ENCODE measurements at places on chromosomes 2 and 18.

DNA sequence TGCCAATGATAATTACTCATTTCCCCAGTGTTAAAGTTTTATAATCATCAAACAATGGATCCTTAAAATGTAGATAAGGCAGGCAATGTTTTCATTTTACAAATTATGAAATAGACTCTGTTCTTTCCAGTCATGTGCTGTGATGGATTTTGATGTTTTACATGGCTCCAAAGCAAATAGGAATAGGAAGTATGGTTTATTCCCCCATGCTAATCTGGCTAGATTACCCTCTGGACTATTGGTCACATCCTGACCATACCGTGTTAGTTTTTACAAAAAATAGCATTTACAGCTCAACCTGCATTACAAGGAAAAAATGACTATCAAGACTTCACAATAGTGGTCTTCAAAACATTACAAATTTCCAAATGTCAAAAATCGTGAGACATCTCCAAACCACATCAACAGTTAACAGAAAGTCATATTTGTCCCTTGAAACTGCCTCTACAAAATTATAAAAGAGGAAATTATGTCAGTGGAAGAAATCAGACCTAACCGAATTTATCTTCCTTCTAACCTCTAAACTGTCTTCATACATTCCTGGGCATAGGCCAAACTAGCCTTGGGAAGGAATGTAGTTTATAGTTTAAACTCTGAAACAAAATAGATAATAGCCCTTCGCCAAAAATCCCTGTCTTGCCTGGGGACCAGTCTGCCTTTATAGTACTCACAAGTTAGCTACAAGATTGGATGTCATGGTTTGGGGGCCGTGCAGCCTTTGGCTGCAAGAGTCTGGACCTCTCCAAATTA is 1941.2 kb upstream of the CELF4 start:
- no peak for DNase-seq

DNA sequence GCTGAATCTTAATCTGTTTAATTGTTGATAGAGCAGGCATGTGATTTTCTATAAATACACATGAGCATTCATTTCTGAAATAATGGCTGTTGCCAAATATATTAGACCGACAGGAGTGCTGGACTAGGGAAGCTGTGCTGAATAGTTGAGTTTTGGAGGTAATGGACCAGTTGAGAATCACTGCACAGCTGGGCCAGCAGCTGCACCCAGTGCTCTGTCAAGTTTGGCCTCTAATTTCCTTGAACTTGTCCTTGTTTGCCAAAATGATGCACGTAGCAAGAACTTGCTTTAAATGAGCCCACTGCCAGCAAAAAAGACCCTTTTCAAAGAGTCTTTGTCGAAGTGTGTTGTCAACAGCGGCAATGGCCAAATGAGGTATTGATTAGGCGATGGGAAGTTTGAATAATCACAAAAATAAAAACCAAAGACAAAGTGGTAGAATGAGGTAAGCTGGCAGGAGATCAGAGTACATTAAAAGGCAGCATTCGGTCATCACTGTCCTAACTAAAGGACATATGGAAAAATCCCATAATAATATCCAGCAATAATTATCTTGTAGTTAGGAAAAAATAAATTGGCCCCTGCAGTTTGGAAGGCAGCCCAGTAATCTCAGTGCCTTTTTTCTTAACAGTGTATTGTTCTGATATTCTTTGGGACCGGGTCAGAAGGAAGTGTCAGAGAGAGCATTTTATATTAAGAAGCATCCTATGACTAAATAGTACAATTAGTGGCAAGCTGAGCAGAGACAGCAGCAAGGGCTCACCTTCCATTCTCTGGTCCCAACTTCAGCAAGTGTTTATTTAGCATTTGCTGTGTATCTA is 126.2 kb downstream of the RAPGEF4 start:
- DNase-seq, result no peak

DNA sequence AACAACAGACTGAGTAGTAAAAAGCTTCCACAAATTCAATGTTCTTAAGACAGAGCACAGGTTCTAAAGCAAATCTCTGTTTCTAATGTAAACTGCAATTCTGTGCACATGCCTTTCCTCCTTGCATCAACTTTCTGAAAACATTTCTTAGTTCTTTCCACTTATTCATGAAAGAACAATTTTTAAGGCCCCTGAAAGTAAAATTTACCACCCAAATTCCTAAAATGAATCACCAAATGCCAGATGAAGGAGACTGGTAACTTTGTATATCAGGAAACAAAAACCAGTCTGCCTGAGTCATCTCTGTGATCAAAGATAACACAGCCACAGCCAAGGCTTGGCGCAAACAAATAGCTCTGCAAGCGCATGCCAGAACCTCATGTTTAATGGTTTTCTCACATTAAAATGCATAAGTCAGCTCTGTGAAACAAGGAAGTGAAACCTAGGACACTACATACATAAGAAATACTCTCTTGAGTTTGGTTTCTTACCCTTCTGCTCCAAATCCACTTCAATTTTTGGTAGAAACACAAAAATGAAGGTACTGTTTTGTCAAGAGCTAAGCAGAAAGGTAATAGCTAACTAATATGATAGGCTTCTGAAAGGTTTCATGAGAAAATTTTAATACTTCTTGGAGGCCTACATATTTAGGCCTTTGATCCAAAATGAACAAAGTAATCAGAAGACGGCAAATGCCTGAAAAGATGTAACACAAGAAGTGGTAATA is 169.4 kb downstream of the THADA start:
- DNase-seq, result peak; percentile 61

- DNase-seq, result no peak
Observed at GRCh38 chr2:10451819-10452218, 3.7 kb upstream of the ODC1 start.

DNA sequence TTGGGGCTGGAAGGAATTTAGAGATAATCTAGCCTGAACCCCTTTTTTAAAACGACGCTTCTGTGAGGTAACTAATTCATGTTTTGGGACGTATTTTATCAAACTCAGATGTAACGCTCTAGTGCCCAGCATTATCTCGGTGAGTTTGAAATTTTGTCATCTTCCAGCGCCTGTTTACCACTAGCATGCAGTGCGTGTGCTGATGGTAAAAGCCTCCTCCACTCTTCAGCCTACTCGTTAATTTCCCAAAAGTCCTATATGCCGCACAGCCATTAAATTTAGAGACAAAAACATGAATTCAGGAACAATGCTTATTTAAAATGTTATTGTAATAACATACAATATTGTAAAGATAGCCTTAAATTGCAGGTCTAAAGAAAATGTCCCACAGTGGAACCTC is 2.8 kb downstream of the ZCCHC2 start:
- no peak for DNase-seq

DNA sequence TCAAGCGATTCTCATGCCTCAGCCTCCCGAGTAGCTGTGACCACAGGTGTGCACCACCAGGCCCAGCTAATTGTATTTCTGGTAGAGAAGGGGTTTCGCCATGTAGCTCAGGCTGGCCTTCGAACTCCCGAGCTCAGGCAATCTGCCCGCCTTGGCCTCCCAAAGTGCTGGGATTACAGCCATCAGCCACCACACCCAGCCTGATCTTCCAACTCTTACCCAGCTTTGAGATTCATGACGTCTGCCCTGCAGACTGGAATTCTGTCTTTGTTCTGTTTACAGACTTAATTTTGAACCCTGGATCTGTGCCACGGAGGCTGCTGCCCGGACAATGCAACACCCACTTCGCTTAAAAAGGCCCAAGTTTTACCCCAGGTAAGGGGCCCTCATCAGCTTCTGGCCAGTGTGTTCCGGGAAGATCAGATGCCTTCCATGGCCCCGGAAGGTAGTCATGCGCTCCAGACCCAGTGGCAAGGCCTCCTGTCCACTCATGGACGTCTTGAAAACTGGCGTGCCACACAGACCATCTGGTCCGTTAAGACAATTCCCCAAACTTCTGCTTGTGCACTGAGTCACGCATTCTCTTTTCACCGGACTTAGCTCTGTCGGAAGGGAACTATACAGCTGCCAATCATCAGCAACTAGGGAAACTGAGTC is 5.5 kb downstream of the PXDN start:
- DNase-seq, result no peak

- no peak for DNase-seq
Observed at GRCh38 chr18:51009072-51009471, 20.9 kb upstream of the SMAD4 start.

GRCh38 chr2:146305164-146305563 is 1539.7 kb upstream of the ACVR2A start:
- DNase-seq, result no peak

- DNase-seq, result no peak
Observed at GRCh38 chr18:69455125-69455524, 54.4 kb downstream of the DOK6 start.

GRCh38 chr2:147623328-147623727 is 221.5 kb upstream of the ACVR2A start:
- DNase-seq, result no peak

- DNase-seq, result no peak
Observed at GRCh38 chr2:197130318-197130717, 180.3 kb downstream of the ANKRD44 start.

DNA sequence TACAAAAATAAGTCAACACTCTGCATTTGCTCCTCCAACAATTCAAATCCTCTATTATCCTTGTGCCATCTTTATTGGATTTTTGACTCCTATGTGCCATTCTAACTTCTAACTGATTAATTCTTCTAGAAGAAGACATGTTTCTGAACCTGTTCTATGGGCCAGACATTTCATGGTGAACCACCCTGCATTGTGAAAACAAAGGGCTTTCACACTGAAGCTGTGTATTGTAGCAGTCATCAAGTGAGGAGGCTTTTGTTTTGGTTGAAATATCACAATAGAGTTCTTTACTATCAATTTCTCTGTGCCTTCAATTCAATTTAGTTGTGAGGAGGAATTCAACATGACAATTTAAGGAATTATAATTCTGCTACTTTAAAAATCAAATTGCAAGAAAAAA is 357.9 kb downstream of the PLCL1 start:
- no peak for DNase-seq

DNA sequence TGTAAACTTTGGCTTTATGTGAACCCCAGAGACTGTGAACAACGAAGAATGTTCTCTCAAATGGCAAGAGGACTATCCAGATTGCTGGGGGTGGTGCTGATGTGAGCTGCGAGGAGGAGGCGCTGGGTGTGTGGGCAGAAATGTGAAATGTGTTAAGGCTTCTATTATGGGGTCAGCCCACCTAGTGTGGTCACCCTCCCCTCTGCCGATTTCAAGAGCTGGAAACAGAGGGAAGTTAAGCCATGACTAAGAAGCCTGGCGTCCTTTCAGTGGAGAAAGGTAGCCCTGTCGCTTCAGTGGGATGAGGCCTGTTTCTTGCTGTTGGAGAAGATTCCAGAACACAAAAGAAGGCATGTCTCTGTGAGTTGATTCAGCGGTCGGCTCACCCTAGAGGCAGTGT is 89.0 kb upstream of the KCTD1 start:
- no peak for DNase-seq

- no peak for DNase-seq
Observed at GRCh38 chr18:55585065-55585919, 2.7 kb downstream of the TCF4 start.

GRCh38 chr2:137173463-137173862 is 408.1 kb downstream of the THSD7B start:
- DNase-seq, result no peak

- DNase-seq, result no peak
Observed at GRCh38 chr2:239086325-239087020, 238.6 kb downstream of the TWIST2 start.

DNA sequence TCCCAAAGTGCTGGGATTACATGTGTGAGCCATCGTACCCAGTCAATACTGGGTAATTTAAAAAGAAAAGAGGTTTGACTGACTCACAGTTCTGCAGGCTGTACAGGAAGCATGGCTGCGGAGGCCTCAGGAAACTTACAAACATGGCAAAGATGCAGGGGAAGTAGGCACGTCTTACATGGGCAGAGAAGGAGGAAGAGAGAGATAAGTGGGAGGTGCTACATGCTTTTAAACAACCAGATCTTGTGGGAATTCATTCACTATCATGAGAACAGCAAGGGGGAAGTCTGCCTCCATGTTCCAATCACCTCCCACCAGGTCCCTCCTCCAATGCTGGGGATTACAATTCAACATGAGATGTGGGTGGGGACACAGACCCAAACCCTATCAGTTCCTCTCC is 192.5 kb downstream of the ATAD2B start:
- no peak for DNase-seq

DNA sequence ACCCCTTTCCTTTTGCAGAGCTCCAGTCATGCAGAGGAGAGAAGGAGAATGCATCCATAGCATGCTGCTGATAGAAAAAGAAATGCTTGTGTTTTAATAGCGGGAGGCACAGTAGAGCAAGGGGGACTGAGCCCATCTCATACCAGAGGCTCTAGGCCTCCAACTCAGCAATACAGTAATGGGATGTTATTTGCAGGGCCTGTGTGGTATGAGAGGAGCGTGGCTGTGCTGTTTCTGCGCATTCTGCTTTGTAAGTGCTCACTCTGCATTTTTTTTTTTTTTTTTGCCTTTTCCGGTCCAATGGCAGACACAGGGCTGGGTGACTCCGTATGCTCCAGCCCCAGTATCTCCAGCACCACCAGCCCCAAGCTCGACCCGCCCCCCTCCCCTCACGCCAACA is 200.0 kb downstream of the GBX2 start:
- no peak for DNase-seq

DNA sequence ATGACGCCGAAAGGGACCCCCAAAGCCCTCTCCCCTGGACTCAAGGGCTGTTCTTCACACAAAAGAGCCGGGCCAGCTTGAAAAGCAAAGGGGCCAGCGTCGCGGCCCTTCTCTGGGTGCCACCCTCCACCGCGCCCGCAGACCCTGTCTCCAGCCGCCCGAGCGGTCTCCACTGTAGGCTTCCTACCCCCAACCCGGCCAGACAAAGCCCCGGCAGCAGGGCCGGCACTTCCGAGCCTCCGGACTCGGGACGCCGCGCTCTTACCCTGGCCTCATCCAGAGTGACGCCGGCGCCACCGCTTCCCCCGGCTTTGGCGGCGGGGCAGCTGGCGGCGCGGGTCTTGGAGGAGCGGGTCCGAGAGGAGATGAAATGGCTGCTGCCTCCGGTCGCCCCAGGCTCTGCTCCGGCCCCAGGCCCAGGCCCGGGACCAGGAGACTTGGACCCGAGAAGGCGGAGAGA is 603 bp downstream of the ATAD2B start:
- DNase-seq, result peak; percentile 79

GRCh38 chr2:187168720-187169713 is 279.0 kb downstream of the CALCRL start:
- DNase-seq, result no peak

- no peak for DNase-seq
Observed at GRCh38 chr2:214051585-214051984, 359.3 kb upstream of the VWC2L start.

DNA sequence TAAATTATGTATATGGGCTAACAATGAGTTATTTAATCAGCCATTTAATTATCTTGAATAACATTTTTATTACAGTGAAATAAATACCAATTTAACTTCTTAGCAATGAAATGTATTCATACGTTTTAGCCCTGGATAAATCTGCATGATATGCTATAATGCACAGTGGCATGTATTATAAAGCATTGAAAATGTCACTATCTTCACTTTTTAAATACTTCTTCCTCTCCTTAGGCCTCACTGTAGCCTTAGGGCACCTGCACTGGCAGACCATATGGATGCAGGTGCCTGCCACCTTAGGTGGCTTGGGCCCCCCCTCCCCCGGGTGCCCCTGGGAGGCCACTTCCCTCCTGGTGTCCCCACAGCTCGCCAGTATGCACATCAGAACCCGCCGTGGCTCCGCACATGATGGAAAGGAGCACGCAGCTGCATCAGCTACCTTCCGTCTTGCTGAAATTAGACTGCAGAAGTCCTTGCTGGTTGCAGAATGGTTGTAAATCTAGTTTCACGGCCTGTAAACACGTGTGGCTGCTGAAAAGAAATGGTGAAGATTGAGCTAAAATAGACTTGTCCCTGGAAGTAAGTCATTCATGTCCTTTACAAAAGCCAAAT is 56.7 kb downstream of the ADI1 start:
- DNase-seq, result no peak

GRCh38 chr2:112693596-112693995 is 27.2 kb upstream of the NT5DC4 start:
- DNase-seq, result no peak
